Stimulated activated CD4-positive, alpha-beta T cell treated with anti-CD3 and anti-CD28 coated beads, Interleukin-12 subunit alpha, Interleukin-12 subunit beta, amount 100 ng/mL, for 48 hours (primary cell): ENCODE measurements at places on chromosomes 4 and X.

DNA sequence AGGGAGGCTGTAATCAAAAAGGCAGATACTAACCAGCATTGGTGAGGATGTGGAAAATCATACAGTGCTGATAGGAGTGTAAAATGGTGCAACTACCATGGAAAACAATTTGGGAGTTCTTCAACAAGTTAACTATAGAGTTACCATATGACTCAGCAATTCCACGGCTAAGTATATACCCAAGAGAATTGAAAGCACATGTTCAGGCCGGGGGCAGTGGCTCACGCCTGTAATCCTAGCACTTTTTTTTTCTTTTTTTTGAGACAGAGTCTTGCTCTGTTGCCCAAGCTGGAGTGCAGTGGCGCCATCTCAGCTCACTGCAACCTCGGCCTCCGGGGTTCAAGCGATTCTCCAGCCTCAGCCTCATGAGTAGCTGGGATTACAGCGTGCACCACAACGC lies 15.0 kb upstream of the CD99L2 start:
- DNase-seq = no peak

DNA sequence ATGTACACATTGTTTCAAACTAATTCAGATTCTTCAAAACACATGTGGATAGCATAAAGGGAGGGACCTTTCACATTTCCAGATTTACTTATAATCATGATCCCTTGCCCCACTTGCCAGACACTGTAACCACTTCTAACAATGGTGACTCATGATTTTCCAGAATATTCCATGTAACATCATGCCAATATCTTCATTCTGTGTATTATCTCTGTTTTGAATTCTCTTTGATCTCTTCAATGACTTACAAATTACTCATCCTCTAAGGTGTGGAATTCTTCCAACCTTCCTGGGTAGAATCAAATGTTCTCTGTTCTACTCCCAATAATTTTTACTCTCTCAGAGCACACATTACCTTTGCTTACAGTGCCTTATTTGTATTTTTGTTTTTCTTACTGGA lies 517.1 kb downstream of the PCDH7 start:
- DNase-seq = no peak

DNA sequence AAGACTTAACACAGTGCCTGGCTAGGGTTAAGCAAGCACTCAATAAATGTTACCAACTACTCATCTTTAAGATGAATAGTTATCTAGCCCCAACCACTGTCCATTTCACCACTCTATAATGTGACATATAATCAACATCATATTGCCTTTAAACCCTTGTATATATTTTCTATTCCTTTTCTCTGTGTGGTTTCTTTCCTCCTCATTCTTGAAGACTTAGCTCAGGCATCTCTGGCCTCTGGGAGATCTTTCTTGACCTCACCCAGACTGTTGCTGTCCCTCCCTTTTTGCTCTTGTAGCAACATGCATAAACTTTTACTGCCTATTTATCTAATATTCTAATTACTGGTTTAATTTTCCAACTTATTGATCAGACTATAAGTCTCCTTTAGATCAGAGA lies 249.9 kb upstream of the MAB21L2 start:
- no peak for DNase-seq

DNA sequence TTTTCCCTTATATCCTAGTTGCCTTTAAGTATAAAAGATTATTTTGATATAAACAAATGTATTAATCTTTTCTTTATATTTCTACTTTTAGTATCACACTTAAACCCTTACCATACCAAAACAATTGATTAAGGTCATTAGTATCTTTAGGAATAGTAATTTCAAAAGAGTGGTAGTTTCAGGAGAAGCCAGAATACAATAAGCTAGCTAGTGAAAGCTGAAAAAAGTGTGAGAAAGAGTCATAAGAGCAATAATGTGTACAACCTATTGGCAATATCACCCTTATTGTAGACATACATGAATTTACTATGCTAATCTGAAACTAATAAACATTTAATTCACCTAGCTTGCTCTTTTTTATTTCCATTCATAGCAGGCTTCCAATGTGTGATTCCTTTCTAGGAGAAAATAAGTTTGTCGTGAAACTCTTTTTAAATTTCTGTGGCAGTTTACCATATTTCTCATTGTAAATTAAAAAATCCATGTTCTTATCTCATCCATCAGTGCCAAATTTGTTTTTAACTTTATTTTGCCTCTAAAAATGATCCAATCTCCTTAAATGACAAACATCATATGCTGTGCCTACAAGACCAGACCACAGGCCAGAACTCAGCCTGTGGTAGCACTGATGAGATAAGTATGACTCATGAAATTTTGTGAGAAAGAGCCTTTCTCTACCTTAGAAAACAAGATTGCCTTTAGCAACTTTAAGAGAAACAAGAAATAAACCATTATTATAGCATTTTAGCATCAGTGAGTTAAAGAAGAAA lies 8.1 kb downstream of the NEK1 start:
- DNase-seq = no peak

DNA sequence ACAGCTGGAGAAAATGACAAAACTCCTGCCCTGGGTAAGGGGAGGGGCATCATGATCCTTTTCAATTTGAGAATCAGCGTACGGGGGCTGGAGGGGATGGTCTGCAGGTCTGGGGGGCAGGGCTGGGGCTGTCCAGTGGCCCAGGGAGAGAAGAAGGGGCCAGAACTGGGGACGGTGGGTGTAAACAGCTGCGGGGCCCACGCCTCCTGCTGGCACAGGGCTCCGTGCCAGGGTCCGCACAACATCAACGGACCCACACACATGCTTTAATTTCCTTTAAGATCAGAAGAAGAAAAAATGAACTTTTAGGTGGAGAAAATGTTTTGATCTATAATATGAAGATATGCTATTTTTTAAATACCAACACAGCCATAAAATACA lies 52.1 kb downstream of the PSAPL1 start:
- no peak for DNase-seq

- DNase-seq = no peak
These were observed 4.2 kb upstream of the ARSD start for GRCh38 chrX:2933125-2933900.
